ENCODE measurements at places on chromosomes 11 and 22.
A peak's percentile ranks its signal among the peaks of the same experiment; 100 is the strongest.

DNA sequence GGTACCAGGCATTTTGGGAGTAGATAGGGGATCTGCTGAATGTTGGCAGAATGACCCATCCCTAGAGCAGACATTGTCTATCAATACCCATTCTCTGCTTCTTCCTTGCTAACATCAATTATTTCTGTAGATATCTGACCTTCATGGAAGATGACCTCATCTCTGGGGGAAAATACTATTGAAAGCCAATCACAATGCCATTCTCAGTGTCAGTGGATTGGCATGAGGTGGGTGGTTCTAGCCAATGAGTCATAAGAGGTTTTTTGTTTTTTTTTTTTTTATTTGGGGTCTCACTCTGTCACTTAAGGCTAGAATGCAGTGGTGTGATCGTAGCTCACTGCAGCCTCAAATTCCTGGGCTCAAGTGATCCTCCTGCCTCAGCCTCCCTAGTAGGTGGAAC, 42.5 kb downstream of the SNX19 start:
- no peak for DNase-seq
- H3K27ac ChIP-seq, result no peak overlapping the region
- no peaks in the 10 kb centered on the region for H3K27me3 ChIP-seq
- no peak overlapping the region for H3K4me3 ChIP-seq

DNA sequence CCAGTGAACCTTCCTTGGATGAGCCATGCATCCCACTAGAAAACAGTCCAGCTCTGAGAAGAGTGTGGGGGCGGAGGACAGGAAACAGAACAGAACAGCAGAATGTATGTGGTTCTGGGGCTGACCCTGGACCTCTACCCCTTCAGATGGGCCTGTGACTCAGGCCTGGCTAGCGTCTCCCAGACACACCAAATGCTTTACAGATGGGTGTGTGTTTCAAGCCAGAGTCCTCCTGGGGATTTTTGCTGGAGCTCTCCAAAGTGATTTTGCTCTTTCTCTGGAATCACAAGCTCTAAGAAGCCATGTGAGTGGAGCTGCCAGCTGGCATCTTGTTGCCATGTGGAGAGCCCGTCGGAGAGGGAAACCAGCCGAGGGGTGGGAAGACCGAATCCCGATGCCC, 13.2 kb upstream of the C1QTNF4 start:
- H3K27me3 ChIP-seq, result no peaks in the 10 kb centered on the region
- DNase-seq, result no peak
- H3K4me1 ChIP-seq, result no peaks in the 10 kb centered on the region

DNA sequence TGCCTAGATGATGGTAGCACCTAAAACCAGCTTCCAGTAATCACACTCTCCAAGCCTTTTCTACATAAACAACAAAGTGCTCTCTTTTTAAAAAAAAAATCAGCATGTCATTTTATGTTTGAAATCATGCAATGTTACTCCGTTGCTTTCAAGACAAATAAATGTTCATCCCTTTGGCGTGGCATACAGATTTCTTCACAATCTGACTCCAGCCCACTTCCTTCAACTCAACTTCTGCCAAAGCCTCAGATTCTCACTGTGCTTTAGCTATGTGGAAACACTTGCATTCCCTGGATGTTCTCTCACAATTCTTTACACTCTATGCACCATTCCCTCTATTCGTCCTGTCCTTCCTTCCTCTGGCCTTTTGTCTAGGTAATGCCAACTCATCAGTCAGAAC, 206.3 kb upstream of the BLID start:
- H3K36me3 ChIP-seq, result peaks cover 2% of the 10 kb centered on the region
- DNase-seq, result no peak
- H3K27ac ChIP-seq, result no peak overlapping the region
- H3K4me1 ChIP-seq, result no peaks in the 10 kb centered on the region
- no peak overlapping the region for H3K4me3 ChIP-seq
- no peaks in the 10 kb centered on the region for H3K27me3 ChIP-seq

- no peaks in the 10 kb centered on the region for H3K36me3 ChIP-seq
- no peak for DNase-seq
- no peaks in the 10 kb centered on the region for H3K4me1 ChIP-seq
- H3K4me3 ChIP-seq, result no peak overlapping the region
- H3K27me3 ChIP-seq, result no peaks in the 10 kb centered on the region
- H3K27ac ChIP-seq, result no peak overlapping the region
Measured at GRCh38 chr11:97231231-97231630, 841.4 kb downstream of the JRKL start.

DNA sequence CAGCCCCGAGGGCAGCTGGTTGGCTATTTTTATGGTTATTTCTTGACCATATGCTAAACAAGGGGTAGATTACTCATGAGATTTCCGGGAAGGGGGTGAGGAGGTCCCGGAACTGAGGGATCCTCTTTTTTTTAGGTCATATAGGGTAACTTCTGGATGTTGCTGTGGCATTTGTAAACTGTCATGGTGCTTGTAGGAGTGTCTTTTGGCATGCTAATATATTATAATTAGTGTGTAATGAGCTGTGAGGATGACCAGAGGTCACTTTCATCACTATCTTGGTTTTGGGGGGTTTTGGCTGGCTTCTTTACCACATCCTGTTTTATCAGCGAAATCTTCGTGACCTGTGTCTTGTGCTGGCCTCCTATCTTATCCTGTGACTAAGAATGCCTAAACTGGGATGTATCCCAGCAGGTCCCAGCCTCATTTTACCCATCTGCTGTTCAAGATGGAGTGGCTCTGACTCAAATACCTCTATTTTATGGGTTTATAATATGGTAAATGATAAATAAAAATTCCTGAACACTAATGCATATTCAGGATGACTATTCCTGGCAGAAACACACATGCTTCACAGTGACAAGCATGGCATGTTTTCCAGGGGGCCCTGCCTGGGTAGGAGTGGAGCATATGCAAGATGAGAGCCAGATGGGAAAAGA, 11.2 kb downstream of the KREMEN1 start:
- no peak overlapping the region for H3K4me3 ChIP-seq
- no peaks in the 10 kb centered on the region for H3K27me3 ChIP-seq
- DNase-seq, result no peak
- H3K27ac ChIP-seq, result no peak overlapping the region
- peaks cover 22% of the 10 kb centered on the region for H3K4me1 ChIP-seq

GRCh38 chr22:17334983-17335382, 34.3 kb upstream of the CECR2 start:
- peaks cover 17% of the 10 kb centered on the region for H3K4me1 ChIP-seq
- no peaks in the 10 kb centered on the region for H3K36me3 ChIP-seq
- no peak overlapping the region for H3K4me3 ChIP-seq
- peak overlapping the region; percentile 50 for H3K27ac ChIP-seq
- DNase-seq, result no peak

DNA sequence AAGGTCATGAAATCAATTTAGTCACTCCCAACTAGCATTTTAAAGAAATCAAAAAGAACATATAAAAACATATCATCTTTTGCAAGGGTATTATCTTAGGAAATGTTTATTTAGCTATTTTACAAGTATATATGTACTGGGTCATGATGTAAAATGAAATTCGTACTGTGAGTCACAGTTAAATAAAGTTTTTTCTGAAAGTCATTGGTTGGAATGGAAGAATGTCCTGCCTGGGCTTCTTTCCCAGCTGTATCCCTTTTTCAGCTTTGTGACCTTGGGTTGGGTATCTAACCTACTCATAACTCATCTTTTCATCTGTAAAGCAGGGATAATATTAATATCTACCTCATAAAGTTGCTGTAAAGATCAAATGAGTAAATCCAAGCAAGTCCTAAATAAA, 15.7 kb downstream of the FDX1 start:
- H3K27ac ChIP-seq, result no peak overlapping the region
- H3K4me3 ChIP-seq, result no peak overlapping the region
- DNase-seq, result no peak
- no peaks in the 10 kb centered on the region for H3K27me3 ChIP-seq

- H3K27ac ChIP-seq, result no peak overlapping the region
- H3K36me3 ChIP-seq, result no peaks in the 10 kb centered on the region
- DNase-seq, result no peak
- H3K27me3 ChIP-seq, result no peaks in the 10 kb centered on the region
- H3K4me3 ChIP-seq, result no peak overlapping the region
- H3K4me1 ChIP-seq, result no peaks in the 10 kb centered on the region
Measured at GRCh38 chr11:28838741-28839140, 730.6 kb downstream of the METTL15 start.

- H3K4me3 ChIP-seq, result no peak overlapping the region
- no peaks in the 10 kb centered on the region for H3K27me3 ChIP-seq
- H3K4me1 ChIP-seq, result peaks cover 13% of the 10 kb centered on the region
- no peak overlapping the region for H3K27ac ChIP-seq
Measured at GRCh38 chr22:41242396-41243117, 1.8 kb upstream of the CHADL start.

DNA sequence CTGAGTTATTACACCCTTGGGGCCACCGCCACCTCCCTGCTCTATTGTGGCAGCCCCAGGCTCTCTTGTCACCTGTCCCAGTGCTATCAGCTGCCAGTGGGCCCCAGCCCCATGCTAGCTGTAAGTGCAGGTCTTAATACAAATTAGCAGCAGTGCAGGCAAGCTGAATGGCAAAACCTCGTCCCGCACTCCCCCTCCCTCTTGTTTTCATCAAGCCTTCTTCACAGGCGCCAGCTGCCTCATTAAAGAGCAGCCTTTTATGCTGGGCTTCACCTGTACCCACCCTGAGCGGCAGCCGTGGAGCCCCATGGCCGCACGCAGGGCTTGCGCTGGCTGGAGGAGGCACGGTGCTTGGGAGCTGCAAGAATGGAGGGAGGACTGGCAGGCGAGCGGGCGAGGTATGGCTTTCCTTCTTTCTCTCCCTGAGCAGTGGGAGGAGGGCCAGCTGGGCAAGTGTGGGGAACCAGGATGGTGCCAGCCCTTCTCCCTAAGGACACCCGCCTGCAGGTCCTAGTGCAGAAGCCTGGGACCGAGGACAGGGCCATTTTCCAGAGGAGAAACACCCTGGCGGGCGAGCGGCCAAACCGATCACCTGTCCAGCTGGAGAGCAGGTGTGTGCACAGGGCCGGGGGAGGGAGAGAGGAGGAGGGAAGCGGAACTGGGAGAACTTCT, 70.7 kb downstream of the FLI1 start:
- no peak for DNase-seq
- H3K4me1 ChIP-seq, result no peaks in the 10 kb centered on the region
- no peaks in the 10 kb centered on the region for H3K27me3 ChIP-seq
- H3K27ac ChIP-seq, result no peak overlapping the region
- H3K36me3 ChIP-seq, result peaks cover 2% of the 10 kb centered on the region

DNA sequence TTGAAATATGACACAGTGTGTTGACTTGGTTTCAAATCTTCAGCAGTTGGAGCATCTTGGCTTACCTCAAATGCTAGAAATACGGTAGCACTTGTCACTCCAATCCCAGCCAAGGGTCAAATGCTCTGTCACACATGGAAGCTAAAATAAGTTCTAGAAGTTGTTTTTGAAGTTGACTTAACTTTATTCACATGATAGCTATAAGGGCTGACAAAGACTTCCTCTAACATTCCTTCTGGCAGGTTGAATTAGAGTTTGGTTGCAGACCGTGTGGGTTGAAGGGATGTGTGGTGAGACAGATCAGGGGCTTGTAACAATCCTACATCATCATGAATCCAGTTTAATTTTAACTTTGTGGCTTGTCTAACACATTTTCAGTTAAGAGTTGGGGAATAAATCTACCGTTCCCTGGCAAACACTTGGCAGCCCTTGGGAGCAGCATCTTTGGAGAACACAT, 4.6 kb downstream of the SLN start:
- H3K36me3 ChIP-seq, result no peaks in the 10 kb centered on the region
- no peaks in the 10 kb centered on the region for H3K4me1 ChIP-seq
- no peak overlapping the region for H3K4me3 ChIP-seq
- no peak for DNase-seq
- no peak overlapping the region for H3K27ac ChIP-seq

DNA sequence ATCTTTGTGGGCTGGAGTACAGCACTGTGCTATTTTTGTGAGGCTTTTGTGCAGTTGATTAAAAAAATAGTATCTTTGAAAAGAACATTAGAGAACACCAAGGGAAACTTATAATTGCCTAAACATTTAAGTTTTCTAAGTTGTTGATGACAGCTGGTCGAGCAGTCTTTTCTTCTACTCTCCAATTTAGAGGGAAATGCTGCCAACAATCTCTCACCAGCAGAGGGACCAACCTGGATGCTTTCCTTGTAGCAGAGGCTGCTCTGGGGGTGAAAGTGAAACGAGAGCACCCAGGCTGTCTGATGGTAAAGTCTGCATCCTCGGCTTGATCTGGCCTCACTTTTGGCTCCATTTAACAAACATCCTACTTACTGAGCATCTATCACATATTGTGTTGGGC, 1286.5 kb upstream of the TENM4 start:
- no peaks in the 10 kb centered on the region for H3K27me3 ChIP-seq
- no peaks in the 10 kb centered on the region for H3K4me1 ChIP-seq
- no peak overlapping the region for H3K27ac ChIP-seq
- no peak overlapping the region for H3K4me3 ChIP-seq
- DNase-seq, result no peak
- no peaks in the 10 kb centered on the region for H3K36me3 ChIP-seq

- no peak overlapping the region for H3K27ac ChIP-seq
- no peaks in the 10 kb centered on the region for H3K4me1 ChIP-seq
- H3K27me3 ChIP-seq, result no peaks in the 10 kb centered on the region
Measured at GRCh38 chr22:29726512-29727130, 6.8 kb downstream of the CABP7 start.

GRCh38 chr22:30227438-30228228, 18.9 kb downstream of the LIF start:
- no peak for DNase-seq
- no peak overlapping the region for H3K27ac ChIP-seq
- H3K27me3 ChIP-seq, result no peaks in the 10 kb centered on the region
- H3K36me3 ChIP-seq, result no peaks in the 10 kb centered on the region
- no peaks in the 10 kb centered on the region for H3K4me1 ChIP-seq

- H3K36me3 ChIP-seq, result no peaks in the 10 kb centered on the region
- H3K27ac ChIP-seq, result no peak overlapping the region
- H3K4me1 ChIP-seq, result no peaks in the 10 kb centered on the region
- DNase-seq, result peak; percentile 56
- no peaks in the 10 kb centered on the region for H3K27me3 ChIP-seq
Measured at GRCh38 chr22:29727131-29727523, 7.3 kb downstream of the CABP7 start.

- H3K27me3 ChIP-seq, result no peaks in the 10 kb centered on the region
- no peak for DNase-seq
- H3K27ac ChIP-seq, result no peak overlapping the region
- H3K4me3 ChIP-seq, result no peak overlapping the region
- H3K36me3 ChIP-seq, result no peaks in the 10 kb centered on the region
Measured at GRCh38 chr11:75888416-75888815, 73.4 kb downstream of the UVRAG start.

DNA sequence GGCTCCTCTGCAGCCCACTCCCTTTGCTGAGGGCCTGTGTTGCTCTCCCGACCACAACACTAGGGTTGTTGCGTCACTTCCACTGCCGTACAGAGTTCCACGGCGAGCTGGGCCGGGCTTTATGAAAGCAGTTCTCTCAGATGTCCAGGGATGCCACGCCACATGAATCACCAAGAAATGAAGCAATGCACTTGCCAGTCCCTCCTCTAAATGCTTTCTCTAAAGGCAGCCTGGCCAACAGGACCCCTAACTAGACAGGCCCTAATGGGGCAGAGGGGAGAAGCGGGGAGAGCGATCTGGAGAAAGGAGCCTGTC, 188.7 kb downstream of the CTTN start:
- H3K36me3 ChIP-seq, result no peaks in the 10 kb centered on the region
- H3K27me3 ChIP-seq, result no peaks in the 10 kb centered on the region
- no peak overlapping the region for H3K27ac ChIP-seq
- no peak overlapping the region for H3K4me3 ChIP-seq
- no peaks in the 10 kb centered on the region for H3K4me1 ChIP-seq
